Coronary artery (tissue), 2 donors: ENCODE measurements at places on chromosomes 12 and 14.

DNA sequence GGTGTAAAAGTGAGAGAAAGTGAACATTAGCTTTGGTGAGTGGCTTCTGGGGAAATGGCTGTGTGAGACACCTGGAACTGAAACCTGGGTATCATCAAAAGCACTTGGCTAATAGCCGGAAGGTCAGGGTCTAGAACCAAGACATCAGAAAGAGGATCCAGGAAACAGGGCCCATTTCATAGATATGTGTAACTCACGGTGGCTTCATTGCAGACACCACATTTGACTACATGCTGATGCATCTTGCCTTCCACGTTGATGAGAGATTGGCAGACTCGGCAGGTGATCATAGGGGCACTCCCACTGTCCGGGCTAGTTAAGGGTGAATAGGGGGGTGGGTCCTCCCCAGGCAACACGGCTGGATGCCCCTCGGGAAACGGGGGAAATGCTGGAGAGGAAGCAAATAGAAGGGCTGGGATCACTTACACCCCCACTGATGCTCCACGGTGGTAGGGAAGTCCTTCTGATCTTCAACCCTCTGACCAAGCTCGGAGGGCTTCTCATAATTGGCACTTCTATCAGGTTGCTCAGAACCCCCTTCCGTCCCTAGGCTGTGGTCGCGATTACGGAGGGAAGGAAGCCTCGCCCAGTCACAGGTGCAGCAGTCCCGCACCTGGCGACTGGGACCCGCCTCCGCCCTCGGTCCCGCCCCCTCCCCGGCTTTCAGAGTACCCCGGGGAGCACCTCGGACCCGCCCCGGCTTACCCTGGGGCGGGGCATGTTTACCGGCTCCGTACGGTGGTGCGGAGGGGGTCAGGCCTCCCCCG is 593 bp downstream of the PIP4P1 start:
- DNase-seq, result no peak

DNA sequence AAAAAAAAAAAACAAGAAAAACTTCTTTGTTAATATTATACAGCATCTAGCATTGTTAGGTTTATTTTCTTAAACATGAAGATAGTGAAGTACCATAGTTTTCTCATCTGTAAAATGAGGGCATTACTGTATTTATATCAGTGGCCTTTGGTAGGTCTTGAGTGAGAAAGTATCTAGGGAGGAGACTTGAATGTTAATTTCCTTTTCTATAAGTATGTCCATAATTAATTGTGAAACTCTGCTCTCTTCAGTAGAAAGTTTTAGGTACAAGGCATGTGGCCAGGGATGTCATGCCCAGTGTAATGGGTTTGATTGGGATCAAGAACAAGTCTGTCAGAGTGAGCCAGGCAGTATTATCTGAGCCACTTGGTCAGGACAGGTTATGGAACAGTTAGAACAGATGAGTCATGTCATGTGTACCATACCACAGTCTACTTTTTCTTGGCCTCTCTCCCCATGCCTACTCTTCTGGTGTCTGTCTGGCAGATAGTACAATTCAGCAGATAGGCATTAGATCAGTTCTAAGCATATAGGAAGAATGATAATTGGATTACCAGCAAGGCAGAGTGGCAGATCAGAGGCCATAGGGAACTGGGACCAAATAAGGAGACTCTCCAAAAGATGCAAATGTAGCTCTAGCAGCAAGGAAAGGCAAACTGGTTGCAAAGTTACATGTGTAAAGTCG is 30.4 kb downstream of the FBXO34 start:
- DNase-seq, result no peak

GRCh38 chr14:65170768-65171507 is 68.6 kb upstream of the MAX start:
- no peak for DNase-seq

DNA sequence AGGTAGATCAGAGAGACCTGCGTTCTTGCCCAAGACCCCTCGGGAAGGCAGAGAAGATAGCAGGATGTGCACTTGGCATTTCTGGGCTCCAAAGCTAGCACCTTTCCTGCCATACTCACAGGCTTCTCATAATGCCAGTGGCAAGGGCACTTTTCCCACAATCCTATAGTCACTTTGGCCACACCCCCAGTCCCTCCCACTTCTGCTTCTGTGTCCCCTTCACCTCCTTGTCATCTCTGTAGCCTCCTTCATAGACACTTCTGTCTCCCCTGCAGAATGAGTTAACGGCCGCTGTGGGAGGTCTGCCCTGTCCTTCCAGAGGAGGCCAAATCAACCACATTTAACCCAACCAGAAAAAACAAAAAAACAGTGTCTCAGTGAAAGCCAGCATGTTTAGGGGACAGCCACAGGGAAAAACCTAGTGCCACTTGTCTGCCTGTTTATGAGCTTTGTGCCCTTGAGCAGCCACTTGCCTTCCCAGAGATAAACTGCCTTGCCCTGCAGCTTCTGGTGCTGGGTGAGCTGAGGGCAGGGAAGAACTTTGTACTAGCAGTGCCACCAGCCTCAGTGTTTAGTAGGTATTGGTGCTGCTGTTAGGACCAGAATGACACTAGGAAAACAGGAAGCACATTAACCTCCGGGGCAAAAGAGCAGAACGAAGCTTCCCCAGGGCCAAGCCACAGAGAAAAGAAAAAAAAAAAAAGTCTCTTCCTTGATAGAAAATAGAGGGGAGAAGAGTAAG is 193.0 kb upstream of the PWP1 start:
- no peak for DNase-seq
